Brain microvascular endothelial cell (primary cell): ENCODE measurements at places on chromosomes 7 and 10.

GRCh38 chr10:22834471-22834870 is 93.4 kb upstream of the ARMC3 start:
- no peak for DNase-seq

- no peak for DNase-seq
Measured at GRCh38 chr7:17022920-17023319, 141.1 kb upstream of the AGR3 start.

DNA sequence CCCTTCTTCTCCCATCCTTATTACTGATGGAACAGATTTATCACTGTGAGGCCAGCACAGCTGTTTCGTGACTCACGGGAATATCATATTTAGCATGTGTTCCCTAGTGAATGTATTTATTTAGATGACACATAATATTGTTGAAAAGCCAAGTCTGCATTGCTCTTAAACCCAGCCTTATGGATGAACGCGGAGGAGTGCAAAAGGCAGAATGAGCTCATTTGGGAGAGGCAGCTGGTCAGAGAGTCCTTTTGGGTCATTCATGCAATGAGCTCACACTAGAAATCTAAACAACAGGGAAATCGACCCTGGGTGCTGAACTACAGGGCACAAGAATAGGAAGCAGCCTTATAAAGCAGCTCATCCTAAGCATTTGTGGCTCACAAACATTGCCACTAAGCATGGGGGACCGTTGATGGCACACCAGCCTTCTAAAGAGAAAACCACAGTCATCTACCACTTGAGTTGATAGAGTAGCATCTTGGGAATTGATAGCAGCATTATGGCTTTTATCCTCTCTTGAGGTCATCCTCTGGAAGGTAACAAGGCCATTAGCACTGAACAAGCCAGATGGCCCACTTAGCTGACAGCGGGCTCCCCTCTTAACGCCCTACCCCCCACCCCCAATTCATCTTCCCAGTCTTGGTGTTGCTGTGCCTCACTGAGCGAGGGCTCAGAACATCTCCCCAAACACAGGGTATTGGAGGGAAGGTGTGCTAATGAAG is 32.9 kb upstream of the SDK1 start:
- peak; percentile 98 for DNase-seq

- DNase-seq, result no peak
Measured at GRCh38 chr10:93797825-93798224, 40.1 kb downstream of the LGI1 start.

DNA sequence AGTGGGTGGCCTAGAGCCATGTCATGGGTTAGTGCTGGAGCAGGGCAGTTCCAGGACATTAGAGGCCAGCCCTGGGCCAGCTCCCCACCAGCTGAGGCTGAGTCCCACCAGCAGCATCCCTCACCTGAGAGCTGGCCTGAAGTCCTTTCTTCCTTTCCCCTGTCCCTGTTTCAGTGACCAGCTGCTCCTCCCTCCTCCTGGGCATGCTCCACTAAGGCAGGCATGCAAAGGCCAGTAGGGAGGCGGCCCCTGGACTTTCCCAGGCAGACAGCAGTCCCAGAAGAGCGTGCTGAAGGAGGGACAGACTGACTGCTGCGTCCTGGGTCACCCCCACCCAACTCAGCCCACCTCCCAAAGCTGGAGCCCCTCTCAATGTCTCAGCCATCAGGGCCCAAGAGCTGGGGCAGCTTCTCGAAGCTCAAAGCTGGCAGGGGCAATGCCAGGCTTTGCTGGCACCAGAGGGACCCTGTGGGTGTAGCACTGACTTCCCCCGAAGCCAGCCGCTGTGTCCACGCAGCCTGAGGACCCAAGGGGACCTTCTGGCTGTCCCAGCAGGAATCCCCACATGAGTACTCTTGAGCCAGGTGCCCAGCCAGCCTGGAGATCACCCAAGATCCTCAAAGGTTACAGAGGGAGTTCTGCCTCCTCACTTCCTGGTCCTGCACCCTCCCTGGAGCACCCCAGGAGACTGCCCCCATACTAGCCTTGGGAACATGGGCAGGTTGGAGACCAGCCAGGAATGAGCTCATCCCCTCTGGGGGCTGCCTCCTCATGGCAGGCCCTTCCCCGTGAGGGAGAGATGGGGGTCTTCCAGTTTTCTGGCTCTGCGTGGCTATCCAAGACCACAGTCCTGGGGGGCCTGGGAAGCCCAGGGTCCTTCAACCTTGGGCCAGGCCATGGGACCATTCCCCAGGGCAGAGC is 35.2 kb upstream of the RET start:
- DNase-seq, result no peak
